ENCODE measurements at places on chromosomes 4 and X. TPM values are rescaled to one million over a fixed set of nuclear protein-coding genes. Genes with fewer than 3 reads are reported as not detected.

DNA sequence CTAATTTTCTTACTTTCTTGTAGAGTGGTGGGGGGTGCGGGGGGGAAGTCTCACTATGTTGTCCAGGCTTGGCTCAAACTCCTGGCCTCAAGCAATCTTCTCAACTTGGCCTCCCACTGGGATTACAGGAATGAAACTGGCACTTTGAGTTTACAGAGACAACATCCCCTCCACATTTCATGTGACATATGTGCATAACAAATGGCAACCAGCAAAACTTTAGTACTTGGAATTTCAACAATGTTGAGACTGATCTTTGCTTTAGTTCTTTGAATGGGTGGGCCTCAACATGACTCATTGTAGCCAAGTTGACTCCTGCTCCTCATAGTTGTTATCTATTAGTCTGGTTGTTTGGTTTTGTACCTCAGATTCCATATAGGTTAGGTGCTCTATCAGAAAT lies 11.4 kb upstream of the FMR1 start:
- no peak for ATAC-seq

DNA sequence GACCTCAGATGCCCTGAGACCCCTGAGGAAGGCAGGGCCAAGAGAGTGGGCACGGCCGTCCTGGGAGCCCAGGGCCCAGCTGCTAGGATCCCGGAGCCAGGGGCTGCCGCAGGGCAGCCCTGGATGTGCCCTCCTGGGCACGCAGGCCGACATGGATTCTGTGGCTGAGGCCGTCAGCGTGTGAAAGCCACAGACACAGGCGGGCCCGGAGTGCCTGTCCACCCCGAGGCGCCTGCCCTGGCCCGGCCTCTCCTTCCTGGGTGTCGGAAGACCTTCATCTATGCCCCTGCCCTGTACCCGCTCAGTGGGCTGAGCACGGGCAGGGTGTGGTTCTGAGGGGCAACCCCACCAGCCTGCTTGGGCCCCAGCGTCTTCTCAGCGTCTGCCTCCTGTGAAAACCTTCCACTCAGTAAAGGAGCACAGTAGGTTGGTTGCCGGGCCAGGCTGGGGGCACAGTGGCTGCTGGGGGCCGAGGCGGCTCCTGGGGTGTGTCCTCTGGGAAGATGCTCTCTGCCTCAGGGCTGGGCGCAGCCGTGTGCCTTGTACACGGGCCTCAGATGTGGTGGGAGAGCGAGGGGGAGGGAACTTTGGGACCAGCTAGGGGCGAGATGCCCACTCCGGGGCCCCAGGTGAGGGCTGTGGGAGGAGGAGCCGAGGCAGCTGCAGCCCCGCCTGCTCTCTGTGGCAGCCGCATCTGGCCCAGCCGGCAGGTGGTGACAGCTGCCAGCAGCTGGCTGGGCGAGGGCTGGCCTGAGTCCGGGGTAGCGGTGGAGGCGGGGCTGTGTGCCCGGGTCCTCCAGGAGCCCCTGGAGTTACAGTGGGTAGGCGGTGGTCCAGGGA lies 20.8 kb downstream of the FGFRL1 start:
- no peak for ATAC-seq

DNA sequence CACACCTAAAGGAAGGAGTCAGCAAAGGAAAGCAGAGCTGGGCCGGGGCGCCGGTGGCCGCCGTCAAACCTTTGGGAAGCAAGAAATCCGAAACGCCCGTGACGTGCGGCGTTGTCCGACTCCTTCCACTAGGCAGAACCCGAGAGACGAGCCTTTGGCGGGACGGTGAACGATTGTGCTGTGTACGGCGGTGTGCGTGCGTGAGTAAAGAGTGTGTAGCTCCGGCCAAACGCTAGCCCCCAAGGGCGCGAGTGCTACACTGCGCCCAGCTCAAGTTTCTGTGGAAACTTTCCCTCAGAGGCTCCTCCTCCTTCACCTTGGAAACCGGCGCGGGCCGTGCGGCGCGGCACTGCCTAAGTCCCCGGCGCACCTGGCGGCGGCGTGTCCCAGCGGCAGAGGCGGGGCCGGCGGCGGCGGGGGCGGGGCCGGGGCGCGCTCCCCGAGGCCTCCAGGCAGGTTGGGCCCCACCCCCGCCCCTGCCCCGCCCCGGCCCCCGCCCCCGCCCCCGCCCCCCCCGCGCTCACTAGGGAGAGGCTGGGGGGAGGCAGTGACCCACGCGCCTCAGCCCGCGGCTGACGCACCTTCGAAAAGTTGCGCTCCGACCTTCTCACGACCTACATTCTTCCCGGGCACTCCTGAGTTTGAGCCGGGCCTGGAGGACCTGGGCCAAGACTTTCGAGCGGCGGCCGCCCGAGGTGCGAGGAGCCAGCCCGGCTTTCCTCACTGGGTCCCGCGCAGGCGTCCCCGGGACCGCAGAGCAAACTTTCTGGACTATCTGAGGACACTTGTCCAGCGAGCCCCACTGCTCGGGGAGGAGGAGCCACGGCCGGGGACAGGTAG lies at the start of gene FHIP1A:
Gene FHIP1A (plus strand): TSS at position 547 of the 840 bp plus-strand sequence. CDS start 157,084 bp downstream, outside the sequence.
- peak; percentile 89 for ATAC-seq

Gene RAB9A
- total RNA-seq: 29.6 TPM

Gene IL2RG
- total RNA-seq: 3.2 TPM
